Activated CD4-positive, alpha-beta memory T cell treated with anti-CD3 and anti-CD28 coated beads, Interleukin-2, amount 10 ng/mL, durations not matched to agents 7 days and 5 days (primary cell): ENCODE measurements at places on chromosomes 2 and 18. TPM values are rescaled to one million over a fixed set of nuclear protein-coding genes. Genes with fewer than 3 reads are reported as not detected.
A peak's percentile ranks its signal among the peaks of the same experiment; 100 is the strongest.

DNA sequence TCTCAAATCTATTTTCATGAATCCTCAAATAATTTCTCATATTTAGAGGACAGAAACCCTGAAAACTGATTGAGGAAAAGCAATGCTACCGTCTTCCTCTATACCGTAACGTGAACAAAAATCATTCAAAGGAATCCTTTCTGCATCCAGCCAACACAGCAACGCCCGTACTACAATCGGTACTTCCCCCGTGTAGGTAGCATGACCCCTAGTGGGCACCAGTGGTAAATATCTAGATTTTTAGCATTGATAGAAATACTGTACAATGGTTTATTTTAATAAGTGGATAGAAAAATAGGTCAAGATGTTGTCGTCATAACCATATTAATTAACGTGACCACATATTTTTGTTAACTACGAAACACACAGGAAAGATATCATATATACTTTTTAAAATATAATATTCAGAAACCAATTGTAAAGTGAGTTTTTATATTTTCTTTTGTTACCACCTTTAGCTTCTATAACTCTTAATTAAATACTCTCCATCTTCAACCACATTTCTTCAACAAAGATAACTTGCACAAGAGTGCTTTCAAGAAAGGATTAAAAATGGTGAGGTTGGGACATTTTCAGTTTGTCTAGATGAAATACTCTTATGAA is 194.1 kb downstream of the SS18 start:
- no peak overlapping the region for H3K27ac ChIP-seq
- H3K27me3 ChIP-seq: peaks cover 3% of the 10 kb centered on the region
- no peak overlapping the region for H3K4me3 ChIP-seq
- H3K36me3 ChIP-seq: no peaks in the 10 kb centered on the region

DNA sequence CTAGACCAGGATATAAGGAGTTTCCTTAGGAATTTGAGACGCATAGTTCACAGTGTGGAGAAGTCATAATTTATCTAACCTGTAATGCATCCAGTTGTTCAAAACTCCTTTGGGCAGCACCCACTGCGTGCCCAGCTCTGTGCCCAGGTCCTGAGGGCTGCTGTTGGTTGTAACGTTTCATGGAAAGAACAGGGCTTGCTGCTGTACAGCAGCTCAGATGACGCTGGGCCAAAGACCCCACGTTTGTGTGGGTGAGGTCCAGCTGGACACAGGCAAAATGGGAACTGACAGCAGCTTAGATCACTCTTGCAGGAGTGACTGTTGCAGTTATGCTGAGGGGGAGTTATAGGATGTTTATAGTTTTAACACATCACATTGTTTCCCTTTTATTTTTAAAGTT is 30.0 kb upstream of the HS6ST1 start:
- no peak for DNase-seq
- no peaks in the 10 kb centered on the region for H3K4me1 ChIP-seq
- H3K27ac ChIP-seq: no peak overlapping the region
- H3K36me3 ChIP-seq: no peaks in the 10 kb centered on the region
- no peak overlapping the region for H3K4me3 ChIP-seq

The PPP1R7 gene
- total RNA-seq: 106 TPM

GRCh38 chr2:167122389-167122788 is 234.1 kb downstream of the XIRP2 start:
- no peak for DNase-seq
- H3K27ac ChIP-seq: no peak overlapping the region
- H3K4me3 ChIP-seq: no peak overlapping the region
- no peaks in the 10 kb centered on the region for H3K36me3 ChIP-seq

DNA sequence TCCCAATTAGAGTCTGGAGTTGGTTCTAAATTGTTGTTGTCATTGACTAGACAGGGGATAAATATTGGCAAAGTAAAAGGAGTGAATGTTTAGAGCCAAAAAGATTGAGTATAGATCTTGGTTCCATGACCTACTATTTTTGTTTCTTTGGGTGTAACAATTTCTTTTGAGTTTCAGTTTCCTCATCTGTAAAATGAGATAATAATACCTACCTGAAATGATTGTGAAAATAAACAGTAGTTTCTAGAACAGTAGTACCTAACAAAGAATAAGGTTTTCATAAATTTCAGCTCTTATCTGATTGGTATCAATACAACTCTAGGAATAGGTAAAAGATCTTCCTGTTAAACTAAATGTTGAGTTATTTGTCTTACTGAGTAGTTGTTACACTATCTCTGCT is 56.8 kb downstream of the PMS1 start:
- H3K4me1 ChIP-seq: peaks cover 11% of the 10 kb centered on the region
- no peak for DNase-seq
- no peaks in the 10 kb centered on the region for H3K27me3 ChIP-seq
- no peak overlapping the region for H3K4me3 ChIP-seq
- H3K36me3 ChIP-seq: peaks cover 26% of the 10 kb centered on the region

GRCh38 chr2:15809404-15809803 is 130.9 kb upstream of the MYCN start:
- no peaks in the 10 kb centered on the region for H3K27me3 ChIP-seq
- H3K4me3 ChIP-seq: no peak overlapping the region
- no peaks in the 10 kb centered on the region for H3K36me3 ChIP-seq

The IKZF2 gene
- 4.2 TPM for total RNA-seq

DNA sequence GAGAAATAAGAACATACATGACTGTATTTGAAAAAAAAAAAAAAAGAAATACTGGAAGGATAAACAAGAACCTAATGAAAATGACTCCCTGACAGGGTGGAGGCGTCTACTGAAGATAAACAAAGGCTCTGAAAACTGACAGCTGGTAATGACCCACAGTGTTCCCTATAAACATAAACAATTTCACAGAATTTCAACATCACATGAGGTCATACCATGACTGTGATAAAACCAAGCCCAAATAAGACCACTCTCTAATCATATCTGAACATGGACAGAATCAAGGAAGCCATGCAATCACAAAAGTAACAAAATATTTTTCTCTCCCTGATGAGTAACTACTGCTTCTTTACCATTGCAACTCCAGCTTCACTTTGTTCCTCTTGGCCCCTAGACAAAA is 159.3 kb downstream of the FAM124B start:
- H3K27ac ChIP-seq: no peak overlapping the region
- no peaks in the 10 kb centered on the region for H3K36me3 ChIP-seq
- H3K27me3 ChIP-seq: peaks cover 7% of the 10 kb centered on the region
- H3K4me1 ChIP-seq: no peaks in the 10 kb centered on the region

GRCh38 chr2:123917241-123917640 is 107.8 kb upstream of the CNTNAP5 start:
- DNase-seq: no peak
- H3K27me3 ChIP-seq: no peaks in the 10 kb centered on the region
- H3K36me3 ChIP-seq: no peaks in the 10 kb centered on the region
- no peak overlapping the region for H3K4me3 ChIP-seq

- peak overlapping the region; percentile 53 for H3K27ac ChIP-seq
- DNase-seq: no peak
- H3K27me3 ChIP-seq: no peaks in the 10 kb centered on the region
- peaks cover 89% of the 10 kb centered on the region for H3K36me3 ChIP-seq
Measured at GRCh38 chr2:38713338-38713737, 37.8 kb downstream of the SRSF7 start.

The TACR1 gene
- not detected for total RNA-seq

GRCh38 chr2:217789736-217790181 is 213.0 kb downstream of the TNS1 start:
- no peaks in the 10 kb centered on the region for H3K27me3 ChIP-seq
- peak overlapping the region; percentile 70 for H3K4me3 ChIP-seq
